SK-N-MC (cell line): ENCODE measurements at places on chromosomes 11 and 22.

DNA sequence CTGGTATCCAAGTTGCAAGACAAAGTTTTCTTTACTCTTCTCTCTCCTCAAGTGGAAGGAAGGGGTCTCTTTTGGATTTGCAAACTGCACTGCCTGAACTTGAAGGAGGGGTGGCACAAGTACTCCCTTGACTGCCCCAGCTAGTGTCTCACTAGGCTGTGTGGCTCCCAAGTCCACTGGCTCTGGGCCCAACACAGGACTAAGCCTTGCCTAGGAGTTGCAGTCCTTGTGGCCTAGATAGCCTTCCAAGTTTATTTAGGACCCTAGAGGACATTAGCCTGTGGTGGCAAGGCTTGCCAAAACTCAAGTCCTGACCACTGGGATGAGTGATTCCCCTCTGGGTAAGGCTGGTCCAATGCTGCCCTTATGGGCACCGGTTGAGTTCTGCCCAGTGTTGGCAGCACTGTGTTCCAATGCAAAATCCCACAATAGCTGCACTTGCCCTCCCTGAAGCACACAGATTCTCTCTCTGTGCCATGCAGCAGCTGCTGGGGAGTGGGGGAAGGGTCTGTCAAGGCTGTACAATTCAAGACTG lies 10.2 kb upstream of the WEE1 start:
- DNase-seq = no peak

DNA sequence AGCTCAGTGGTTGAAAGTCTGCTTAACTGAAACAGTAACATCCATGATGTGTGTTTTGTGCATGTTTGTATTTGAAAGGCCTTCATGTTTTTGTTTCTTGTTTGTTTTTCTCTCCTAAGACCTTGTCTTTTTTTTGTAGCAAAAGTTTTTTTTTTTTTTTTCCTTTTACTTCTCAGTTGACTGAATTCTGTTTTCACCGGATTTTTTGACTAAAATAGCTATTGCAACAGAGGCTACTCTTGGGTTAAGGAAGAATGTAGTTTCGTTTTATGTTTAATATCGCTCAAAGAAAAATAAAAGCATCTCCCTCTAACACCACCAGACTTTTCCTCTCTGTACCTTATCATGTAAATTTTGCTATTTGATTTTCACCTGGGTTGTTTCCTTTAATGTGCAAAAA lies 15.1 kb downstream of the APOL6 start:
- no peak for DNase-seq

DNA sequence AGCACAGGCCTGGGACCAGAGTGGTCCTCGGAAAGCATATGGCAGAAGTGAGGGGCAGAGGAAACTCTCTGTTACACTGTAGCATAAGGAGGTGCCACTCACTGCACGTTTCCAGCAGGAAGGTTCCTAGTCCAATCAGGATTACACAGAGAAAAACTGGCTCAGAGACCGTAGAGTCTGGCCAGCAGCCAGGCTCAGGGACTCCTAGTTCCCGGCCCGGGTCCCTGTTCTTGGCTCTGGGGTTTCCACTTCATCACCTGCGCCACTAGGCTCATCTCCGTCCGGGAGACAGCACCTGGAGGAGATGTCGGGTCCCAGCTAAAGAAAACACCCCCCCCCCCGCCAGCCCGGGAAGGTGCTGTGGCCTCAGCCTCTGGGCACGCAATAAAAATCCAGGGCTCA lies 1.1 kb downstream of the TTLL12 start:
- DNase-seq = no peak

DNA sequence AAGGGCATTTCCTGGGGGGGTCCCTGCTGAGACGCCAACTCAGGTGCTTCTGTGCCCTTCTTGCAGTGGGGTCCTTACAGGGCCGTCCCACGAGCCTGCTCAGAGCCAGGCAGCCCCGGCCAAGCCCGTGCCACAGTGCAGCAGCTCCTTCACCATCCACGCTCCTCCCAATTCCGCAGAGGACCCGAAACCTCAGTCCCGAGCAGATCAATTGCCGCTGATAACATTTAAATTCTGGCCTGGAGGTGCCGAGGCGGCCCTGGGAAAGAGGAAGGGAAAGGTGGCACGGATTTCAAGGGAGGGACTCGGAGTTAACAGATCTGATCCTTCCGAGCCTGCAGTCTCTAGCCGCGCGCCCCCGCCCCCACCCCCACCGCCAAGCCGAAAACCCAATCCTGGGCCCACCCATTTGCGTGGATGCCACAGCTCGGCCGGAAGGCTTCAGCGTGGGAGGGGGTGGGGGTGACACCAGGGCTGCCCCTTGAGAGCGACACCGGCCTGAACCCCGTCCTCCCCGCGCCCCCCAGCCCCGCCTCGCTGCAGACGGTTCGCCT lies 32.3 kb upstream of the JAM3 start:
- no peak for DNase-seq

- DNase-seq = no peak
Measured at GRCh38 chr11:22554221-22554620, 71.4 kb downstream of the FANCF start.

GRCh38 chr22:39492186-39492585 lies 9.9 kb upstream of the MIEF1 start:
- DNase-seq = no peak

- no peak for DNase-seq
Measured at GRCh38 chr11:116538677-116539076, 234.1 kb downstream of the BUD13 start.

DNA sequence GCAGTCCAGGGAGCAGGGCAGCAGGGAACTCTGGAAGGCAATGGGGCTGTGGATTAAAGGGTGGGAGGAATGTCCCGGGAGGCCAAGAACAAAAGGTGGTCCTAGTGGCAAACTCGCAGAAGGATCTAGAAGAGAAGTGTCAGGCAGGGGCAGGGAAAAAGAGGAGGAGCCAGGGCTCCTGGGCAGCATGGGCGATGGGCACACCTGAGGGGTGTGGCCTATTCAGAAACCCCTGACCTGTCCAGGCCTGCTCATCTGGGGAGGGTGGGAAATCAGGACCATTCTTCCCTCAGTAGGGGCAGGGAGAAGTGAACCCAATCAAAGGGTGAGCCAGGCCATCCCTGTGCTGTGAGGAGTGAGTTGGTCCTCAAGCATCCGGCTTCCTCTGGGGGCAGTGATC lies 108.6 kb downstream of the TRIM29 start:
- DNase-seq = no peak

DNA sequence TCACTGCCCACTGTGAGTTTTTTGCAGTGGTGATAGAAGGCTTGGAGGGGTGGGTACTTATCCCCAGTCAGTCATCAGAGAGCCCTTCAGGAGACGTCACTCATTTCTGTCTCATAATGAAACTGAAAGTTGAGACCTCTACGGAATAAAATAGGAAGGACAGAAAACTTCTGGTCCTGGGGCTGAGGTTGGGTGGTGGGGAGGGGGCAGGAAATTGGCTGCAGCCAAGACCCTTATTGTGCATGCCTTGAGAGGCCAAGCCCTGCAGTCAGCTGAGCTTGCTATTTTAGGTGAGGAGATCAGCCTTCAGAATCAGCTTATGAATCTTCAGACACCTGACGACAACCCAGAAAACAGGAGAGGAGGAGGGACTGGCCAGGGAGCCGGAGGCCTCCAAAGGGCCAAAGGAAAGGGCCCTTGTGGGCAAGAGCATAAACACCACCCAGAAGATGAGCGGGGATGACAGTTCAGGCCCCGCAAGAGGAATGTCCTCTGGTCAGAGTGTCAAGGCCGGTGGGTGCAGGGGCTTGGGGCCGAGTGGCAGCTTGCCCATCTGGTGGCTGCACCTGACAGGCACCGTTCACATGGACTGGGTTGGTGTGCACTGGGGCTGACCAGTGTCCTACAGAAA lies 17.9 kb upstream of the ADA2 start:
- no peak for DNase-seq

DNA sequence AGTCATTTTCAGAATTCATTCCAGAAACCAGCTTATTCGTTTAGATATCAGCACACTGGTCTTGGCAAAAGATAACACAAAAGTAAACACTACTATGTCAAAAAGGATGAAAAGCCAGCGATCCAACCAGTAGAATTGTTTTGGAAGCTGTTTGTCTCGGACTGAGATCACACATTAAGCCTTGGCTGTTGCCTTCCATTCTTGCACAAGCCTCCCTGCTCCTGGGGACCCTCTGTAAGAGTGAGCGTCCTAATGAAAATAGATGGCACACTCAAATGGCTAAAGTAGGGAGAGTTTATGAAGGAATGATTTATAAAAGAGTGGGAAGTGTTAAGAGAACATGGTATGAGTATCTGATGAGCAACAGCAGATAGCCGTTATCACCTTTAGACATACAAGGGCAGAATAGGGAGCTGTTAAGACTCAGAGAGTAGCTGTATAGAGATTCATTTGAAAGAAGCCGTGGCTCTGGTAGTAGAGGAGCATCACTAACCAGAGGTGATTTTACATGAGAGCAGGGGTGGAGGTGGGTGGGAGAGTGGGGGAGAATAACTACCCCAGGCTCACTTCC lies 25.2 kb downstream of the PDE3B start:
- no peak for DNase-seq

DNA sequence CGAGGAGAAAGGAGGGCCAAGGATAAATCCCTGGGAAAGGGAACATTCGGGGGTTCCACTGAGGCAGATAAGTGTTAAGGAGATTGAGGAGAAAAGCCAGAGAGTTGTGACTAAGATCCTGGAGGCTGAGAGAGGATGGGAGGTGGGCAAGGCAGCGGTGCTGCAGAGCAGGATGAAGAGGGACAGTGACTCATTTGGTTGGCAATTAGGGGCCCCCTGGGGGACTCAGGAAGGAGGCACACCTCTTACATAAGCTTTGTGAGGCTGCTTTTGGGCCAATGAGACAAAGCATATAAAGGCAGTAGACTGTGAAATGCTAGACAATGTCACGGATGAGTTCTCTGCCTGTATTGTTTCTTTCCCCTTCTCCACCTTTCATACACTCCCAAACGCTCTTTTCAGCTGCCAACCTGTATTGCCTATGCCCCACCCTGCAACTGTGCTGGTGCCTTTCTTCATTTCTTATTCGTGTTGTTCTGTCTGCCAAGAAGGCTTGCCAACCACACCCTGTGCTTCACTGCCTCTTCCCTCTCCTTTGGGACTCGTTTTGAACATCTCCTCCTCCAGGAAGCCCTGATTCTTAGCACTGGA lies 246.8 kb upstream of the KIRREL3 start:
- no peak for DNase-seq

DNA sequence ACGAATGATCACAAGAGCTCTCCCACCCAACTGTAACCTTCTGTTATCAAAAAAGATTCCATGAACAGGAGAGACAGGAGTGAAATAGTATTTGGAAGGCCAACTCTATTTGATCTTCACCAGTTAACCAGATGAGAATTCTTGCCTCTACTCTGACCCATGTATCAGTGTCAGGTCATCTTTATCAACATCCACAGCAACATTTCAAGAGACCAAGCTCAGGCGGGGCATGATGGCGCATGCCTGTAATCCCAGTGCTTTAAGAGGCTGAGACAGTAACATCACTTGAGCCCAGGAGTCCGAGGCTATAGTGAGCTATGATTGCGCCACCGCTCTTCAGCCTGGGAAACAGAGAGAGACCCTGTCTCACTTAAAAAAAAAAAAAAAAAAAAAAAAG lies 62.3 kb downstream of the GAB2 start:
- no peak for DNase-seq

GRCh38 chr22:50178871-50179869 lies 6.5 kb upstream of the TRABD start:
- no peak for DNase-seq

- no peak for DNase-seq
Measured at GRCh38 chr11:93267383-93267782, 63.2 kb upstream of the DEUP1 start.

GRCh38 chr11:94638902-94639373 lies 71.8 kb downstream of the PIWIL4 start:
- no peak for DNase-seq

DNA sequence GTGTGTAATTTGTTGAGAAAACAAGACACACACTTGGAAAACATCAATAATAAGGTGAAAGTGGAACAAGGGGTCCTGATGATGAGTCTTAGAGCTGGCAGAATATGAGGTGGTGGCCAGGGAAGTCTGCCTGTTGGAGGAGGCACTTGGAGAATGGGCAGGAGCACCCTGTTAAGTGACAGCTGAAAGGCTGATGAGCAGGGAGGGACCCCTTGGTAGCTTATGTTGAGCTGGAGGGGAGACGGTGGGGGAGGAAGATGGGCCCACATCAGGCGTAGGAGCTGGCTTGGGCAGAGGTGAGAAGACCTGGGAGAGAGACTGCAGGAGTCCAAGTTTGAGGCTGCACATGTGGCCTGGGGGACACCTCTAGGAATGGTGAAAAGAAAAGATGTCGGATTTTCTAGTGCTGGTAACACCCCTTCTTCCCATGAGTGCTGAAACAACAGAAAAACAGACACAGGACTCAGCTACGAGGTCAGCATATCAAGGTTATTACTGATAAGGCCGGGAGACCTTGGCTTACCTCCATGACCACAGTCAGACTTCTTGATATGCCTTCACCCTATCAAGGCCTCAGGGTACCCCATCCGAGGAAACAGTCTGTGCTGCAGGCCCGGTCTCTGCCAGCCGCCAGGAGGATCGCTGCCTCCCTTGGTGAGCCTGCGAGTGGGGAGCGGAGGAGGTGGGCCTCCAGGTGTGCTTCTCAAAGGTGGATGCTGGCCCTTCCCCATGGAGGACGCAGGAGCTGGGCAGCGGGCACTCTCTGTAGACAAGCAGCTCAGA lies 14.3 kb upstream of the C11orf96 start:
- DNase-seq = no peak

DNA sequence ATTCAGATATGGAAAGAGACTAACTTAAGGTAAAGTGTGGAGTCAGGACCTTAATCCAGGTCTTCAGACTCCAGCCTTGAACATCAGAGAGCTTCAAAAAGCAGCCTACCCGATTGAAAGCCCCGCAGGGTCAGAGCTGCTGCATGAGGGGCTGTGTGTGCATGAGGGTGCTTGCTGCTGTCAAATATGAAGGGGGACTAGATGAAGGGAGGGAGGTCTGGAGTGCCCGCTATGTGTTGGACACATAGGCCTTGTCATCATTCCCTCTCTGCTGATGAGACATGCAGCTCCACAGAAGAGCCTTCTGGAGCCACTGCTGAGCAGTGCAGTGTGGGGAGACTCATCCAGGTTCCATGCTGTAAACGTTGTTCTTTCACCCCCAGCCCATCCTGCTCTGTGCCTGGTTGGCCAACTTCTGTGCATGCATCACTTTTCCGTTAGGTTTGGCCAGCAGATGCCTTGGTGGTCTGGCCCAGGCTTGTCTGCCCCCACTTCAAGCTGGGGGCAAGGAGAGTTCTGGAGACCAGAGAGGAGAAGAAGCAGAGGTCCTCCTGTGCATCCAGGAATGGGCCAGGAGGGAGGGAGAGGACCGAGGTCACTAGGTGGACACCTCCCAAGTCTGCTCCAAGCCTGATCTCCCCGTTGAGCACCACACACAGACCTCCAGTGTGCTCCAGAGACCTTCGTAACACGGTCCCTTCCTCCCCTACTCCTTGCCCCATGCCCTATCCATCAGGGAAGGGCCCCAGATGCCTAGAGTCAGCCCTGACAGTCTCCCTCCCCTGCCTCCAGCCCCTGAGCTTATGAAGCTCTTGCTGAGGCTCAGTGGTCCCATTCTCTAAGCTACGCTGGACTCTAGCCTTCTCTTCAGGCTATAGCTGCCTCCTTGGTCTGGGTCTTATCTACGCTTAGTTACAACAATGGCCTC lies 32.0 kb downstream of the LRRC32 start:
- no peak for DNase-seq

- DNase-seq = no peak
Measured at GRCh38 chr11:116649268-116649667, 123.5 kb downstream of the BUD13 start.
